M059J (cell line): ENCODE measurements at places on chromosomes 3 and 15.

DNA sequence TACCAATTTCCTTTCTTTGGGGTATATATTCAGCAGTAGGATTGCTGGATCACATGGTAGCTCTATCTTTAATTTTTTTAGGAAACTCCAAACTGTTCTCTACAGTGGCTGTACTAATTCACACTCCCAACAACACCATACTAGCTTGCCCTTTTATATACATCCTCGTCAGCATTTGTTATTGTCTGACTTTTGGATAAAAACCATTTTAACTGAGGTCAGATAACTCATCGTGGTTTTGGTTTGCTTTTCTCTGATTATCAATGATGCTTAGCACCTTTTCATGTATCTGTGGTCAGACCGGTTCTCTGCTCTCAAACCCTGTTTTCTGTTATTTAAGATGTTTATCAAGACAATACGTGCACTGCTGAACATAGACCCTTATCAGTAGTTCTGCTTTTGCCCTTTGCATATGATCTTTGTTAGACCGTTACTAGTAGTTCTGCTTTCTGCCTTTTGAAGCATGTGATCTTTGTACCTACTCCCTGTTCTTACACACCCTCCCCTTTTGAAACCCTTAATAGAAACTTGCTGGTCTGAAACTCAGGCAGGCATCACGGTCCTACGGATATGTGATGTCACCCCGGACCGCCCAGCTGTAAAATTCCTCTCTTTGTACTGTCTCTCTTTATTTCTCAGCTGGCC is 474.3 kb downstream of the RSL24D1 start:
- DNase-seq, result no peak

- peak; percentile 72 for DNase-seq
Measured at GRCh38 chr3:176574786-176575185, 622.5 kb downstream of the TBL1XR1 start.

DNA sequence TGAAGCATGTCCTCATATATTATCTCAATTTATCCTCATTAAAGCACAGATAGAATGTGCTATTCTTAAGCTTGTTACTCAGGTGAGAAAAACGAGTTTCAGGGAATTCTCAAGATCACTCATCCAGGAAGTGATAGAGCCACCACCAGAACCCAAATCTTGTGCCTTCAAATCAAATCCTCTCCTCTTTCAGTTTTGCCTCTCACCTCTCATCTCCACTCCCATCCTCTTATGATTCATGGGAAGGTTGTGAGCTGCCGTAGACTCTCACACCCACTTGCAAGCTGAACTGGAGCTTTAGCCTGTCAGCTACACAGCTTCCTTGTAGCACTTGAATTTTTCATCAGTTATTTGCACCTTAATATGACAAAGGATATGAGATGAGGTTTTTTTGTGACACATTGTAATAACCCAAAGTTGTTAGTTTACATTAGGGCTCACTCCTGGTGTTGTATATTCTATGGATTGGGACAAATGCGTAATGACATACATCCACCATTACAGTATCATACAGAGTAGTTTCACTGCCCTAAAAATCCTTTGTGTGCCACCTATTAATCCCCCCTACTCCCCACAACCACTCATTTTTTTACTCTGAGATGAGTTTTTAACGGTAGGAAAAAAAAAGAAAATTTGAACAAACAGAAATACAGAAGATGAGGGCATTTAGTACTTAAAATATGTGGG is 25.7 kb downstream of the GPR15 start:
- DNase-seq, result peak; percentile 90

DNA sequence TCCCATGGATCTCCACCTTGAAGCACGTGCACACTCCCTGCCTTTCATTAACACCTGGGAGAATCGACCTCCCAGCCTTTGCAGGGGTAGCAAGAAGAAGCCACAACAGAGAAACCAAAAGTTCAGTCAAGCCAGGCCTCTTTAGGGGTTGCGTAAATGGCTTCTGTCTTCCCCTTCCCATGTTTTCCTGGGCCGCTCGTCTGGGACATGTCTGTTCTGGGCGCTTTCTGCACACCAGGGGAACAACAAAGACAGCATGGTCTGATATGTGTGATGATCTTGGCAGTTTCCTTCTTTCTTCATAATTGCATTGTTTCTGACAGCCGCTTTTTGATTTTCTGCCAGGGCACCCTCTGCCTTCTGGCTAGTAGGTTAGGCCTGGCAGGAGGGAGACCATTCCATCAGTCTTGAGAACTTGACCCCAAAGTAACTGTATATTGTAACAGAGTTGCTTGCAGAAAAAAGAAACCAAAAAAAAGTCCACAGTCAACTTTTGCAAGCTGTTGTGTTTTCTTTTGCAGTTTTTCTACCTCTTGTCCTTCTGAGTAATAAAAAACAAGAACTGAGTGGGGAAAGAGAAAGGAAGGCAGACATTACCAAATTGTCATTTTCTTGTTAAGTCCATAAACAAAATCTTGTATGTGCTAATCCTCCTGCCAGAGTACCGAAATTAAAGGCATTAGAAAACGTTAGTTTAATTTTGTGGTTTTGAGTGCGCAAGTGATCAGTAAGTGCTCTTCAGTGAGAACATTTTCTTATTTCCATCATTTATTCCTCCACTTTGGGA is 56.0 kb upstream of the FURIN start:
- no peak for DNase-seq

GRCh38 chr15:39706206-39706605 is 76.4 kb downstream of the FSIP1 start:
- no peak for DNase-seq

GRCh38 chr3:184559336-184559735 is 2.2 kb upstream of the EPHB3 start:
- no peak for DNase-seq

DNA sequence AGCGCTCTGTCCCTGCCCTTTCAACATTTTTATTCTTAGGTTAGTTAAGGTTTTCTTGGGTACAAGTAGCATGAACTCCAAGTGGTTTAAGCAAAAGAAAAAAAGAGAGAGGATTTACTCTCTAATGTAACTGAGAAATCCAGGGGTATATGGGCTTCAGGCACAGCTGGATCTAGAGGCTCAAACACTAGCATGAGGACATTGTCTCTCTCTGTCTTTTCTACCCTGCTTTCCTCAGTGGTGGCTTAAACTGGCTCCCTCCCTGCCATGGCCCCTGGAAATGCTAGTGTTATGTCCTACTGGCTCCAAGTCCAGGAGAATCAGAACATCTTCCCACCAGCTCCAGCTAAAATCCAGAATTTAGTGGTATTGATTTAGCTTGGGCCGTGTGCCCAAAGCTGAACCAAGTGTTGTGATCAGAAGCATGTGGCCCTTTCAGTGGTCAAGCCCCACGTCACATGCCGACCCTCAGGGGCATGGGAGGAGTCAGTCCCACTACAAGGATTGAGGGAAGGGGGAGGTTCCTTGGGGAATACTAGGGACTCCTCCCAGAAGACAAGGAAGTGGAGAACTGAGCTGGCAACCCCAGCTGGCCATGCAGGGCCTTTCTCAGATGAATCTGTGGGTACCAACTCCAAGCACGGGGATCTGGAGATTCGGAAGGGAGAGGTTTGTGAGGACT is 58.0 kb downstream of the LINGO1 start:
- DNase-seq, result no peak

- peak; percentile 85 for DNase-seq
Measured at GRCh38 chr15:30903497-30904187, at the start of gene FAN1. Gene FAN1 (plus strand): TSS chr15:30903915. CDS start chr15:30904664, 749 bp downstream.

DNA sequence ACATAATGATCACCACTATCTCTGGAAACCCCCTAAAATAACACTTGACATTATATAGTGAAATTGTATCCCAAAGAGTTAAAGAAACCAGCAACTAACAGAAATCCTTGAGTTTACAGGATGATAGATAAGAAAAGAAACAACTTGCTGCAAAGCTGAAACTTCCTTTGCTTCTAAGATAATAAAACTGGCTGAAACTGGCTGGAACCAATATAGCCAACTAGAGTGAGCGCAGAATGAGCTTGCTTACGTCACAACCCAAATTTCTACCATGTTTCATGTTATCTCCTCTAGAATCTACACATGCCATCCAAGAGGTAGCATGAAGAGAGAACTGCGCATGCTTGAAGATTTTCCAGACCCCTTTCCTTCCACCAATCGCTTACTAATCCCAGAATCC is 83.8 kb upstream of the ACTC1 start:
- DNase-seq, result no peak

- no peak for DNase-seq
Measured at GRCh38 chr3:127762077-127762786, 60.1 kb downstream of the MGLL start.

GRCh38 chr15:83503595-83504364 is 56.6 kb downstream of the SH3GL3 start:
- peak; percentile 4 for DNase-seq

GRCh38 chr3:13887495-13888300 is 7.8 kb upstream of the WNT7A start:
- DNase-seq, result no peak

GRCh38 chr15:48086576-48086975 is 34.2 kb upstream of the SLC24A5 start:
- DNase-seq, result peak; percentile 69

DNA sequence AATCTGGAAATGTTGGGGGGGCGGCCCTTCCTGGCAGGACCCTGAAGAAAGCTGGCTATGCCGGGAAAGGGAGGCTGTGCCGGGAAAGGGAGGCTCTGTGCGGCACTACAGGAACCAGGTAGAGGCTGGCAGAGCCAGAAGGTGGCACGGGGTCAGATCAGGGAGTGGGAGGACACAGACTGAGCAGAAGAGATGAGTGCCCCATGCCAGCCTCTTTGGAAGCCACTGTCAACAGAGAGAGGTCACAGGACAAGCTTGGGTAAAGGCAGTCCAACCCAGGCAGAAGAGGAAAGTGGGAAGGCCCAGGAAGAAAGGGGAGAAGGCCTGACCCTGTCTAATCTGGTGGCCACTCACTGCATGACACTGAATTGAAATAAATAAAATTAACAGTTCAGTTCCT is 1.5 kb downstream of the C15orf62 start:
- DNase-seq, result no peak

DNA sequence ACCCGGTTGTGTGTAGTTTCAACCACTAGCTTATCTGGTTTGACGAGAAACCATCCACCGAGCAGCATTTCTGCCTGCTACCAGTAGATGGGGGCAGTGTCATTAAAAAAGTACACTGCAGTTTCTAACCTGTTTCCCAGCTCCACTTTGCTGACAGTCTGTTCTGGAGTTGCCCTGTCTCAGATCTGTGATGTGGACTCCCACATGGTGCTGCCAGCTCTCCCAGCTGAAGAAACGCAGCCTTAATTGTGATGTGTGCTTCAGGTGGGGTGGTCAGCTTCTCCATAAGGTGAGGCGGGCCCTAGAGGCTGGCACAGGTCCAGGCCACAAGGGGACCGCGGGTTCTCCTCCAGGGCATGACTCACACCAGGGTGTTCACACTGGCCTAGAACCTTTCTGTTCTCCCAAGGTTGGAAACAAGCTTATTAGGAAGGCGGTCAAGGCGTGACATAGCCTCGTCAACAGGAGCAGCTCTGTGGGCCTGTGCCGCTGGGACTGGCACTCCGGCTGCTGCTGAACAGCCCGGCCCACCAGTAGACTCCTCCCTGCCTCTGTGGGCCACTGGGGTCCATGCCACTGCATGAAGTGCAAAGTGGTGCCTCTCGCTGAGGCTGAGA is 2.9 kb upstream of the FAM43A start:
- DNase-seq, result peak; percentile 91

DNA sequence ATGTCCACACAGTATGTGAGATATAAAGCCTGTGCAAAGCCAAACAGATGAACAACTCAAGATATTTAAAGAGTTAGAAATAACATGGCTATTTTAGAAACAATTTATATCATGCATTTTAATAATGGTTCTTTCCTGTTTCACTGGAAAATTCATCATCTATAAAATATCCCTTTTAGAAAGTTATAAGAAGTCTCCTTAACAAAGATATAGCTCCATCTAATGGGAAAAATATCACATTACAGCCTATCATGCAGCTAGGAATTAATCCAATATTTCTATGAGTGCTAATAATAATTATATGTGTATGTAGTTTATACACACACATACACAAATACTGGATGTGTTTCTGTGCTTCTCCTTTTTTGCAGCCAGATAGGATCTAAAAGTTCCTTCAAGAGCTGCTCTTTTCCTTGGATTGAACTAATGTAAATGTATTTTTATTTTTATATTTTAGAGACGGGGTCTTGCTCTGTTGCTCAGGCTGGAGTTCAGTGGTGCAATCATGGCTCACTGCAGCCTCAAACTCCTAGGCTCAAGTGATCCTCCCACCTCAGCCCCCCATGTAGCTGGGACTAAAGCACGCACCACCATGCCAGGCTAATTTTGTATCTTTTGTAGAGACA is 21.6 kb downstream of the RPL22L1 start:
- peak; percentile 39 for DNase-seq

GRCh38 chr15:65766422-65767263 is 25.4 kb downstream of the DENND4A start:
- DNase-seq, result peak; percentile 33

GRCh38 chr15:96648866-96649265 is 318.4 kb downstream of the NR2F2 start:
- DNase-seq, result no peak

GRCh38 chr15:63030101-63030551 is 12.4 kb upstream of the TPM1 start:
- DNase-seq, result no peak

DNA sequence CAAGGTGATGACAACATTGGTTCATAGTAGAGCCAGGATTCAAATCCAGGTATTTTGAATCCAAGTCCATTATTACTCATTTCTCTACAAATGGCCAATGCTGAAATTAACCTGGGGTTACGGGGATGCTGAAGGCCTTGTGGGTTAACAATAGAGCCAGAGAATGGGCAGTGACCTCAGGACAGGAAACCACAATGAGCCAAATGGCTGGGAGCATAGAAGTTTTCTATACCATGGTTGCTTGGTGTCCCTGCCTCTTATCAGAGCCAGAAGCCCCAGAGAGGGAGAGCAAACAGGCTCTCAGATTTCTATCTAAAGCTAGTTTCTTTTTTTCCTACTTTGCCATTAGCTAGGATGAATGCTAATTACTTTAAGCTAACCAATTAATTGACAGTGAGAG is 82.3 kb downstream of the TNIK start:
- peak; percentile 56 for DNase-seq

DNA sequence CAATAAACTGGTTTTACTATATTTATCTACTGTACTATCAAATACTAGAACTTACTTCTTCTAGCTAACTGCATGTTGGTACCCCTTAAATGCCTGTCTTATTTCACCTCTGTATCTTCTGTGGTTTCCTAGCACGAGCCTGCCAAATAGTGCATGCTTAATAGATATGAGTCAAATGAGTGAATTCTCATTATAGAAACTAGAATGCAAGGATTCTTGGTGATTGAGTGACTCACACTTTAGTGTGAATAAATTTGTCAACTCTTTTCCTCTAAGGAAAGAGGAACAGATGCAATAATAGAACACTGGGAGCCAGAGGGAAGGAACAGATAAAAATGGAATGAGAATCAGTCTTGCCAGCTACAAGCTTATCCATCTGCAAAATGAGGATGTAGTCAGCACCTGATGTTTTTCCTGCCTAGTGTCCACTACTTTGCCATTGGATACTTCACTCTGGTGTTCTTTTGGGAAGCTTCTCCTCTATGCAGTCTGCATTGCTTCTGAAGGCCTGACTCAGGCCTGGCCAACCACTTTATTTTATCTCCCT is 189.1 kb upstream of the CADPS start:
- DNase-seq, result no peak

DNA sequence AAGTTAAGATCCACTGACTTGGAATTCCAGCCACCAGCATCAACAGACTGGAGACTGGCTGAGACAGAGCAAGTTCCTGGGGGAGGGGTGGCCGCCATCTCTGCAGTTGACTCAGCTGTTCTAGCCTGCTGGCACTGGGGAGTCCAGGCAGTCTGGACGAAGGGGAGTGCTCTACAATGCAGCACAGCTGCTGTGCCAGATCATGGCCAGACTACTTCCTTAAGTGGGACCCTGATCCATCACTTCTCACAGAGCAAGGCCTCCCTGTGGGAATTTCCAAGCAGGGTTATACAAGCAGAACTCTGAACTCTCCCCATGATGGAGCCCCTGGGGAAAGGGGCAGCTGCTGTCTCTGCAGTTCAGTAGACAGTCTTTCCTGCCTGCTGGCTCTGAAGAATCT is 35.2 kb downstream of the PYGO1 start:
- peak; percentile 31 for DNase-seq
